Stimulated activated CD8-positive, alpha-beta memory T cell treated with anti-CD3 and anti-CD28 coated beads, Interleukin-15, amount 100 ng/mL, for 4 hours (primary cell): ENCODE measurements at places on chromosomes 3 and 15.
A peak's percentile ranks its signal among the peaks of the same experiment; 100 is the strongest.

- DNase-seq, result no peak
Measured at GRCh38 chr3:81497572-81498251, 263.7 kb downstream of the GBE1 start.

GRCh38 chr3:59817511-59817910 lies 767.7 kb upstream of the CFAP20DC start:
- no peak for DNase-seq

GRCh38 chr3:184745526-184745925 lies 33.7 kb upstream of the MAGEF1 start:
- no peak for DNase-seq

DNA sequence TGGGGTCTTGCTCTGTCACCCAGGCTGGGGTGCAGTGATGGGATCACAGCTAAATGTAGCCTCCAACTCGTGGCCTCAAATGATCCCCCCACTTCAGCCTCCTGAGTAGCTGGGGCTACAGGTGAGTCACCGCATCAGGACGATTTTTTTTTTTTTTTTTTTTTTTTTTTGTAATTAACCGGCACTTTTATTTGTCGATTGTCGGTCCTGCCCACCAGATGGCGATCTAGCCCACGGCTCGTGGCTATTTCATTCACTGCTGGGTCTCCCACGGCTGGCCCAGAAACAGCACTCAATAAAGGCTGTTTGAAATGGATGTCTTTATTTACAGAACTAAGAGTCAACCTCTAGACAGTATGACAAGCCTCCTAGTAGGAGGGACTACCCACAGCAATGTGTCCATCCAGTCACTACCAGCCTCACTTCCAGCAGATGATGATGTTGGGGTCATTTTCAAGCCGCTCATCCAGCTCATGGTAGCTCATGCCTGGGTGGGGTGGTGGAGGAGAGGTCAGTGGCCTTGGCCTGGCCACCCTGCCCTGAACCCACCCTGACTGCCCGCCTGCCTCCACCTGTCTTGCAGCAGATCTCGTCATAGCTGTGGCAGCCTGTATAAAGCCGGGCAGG lies 1.8 kb upstream of the ZMYND10 start:
- peak; percentile 63 for DNase-seq

DNA sequence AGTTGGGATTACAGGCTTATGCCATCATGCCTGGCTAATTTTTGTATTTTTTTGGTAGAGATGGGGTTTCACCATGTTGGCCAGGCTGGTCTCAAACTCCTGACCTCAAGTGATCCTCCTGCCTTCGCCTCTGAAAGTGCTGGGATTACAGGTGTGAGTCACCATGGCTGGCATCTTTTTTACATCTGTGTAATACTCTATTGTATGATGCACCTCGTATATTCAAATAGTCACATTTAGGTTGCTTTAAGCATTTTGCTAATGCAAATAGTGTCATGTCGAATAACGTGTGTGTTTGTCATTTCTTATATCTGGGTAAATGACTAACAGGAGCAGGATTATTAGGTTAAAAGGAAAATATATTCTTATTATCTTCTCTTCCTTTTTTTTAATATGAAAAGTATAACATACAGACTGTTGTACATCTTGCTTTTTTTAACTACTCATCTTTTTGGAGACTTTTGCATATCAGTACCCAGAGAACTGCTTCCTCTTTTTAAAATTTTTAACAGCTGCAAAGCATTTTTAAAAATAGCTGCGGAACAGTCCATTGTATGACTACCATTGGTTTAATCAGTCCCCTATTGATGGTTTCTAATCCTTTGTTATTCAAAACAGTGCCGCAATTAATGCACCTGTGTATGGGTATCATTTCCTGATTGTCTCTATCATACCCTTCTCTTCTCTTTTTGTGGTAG lies 13.4 kb downstream of the SCAMP5 start:
- no peak for DNase-seq

GRCh38 chr3:63202529-63202928 lies 75.6 kb upstream of the SYNPR start:
- no peak for DNase-seq

DNA sequence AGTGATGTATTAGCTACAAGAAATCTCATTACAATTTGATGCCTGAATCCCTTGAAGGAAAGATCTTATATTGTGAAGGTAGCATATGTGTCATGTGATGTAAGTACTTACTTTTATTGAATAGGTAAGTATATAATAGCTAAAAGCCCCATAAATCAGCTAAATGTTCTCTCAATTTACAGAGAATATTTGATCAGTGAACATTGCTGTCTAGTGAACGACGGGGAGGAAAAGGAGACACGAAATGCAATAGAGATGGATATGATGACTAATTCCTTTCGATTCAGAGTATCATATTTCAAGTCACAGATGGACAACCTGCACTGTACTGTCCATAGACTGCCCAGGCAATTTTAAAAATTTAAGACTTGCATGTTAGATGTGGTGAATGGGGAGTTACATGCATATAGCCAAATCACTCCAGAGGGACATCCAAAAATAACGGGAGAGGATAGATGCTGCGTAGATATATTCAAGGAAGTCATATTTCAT lies 462.1 kb upstream of the CDIN1 start:
- no peak for DNase-seq

- DNase-seq, result no peak
Measured at GRCh38 chr3:71441217-71441924, 142.2 kb downstream of the FOXP1 start.

DNA sequence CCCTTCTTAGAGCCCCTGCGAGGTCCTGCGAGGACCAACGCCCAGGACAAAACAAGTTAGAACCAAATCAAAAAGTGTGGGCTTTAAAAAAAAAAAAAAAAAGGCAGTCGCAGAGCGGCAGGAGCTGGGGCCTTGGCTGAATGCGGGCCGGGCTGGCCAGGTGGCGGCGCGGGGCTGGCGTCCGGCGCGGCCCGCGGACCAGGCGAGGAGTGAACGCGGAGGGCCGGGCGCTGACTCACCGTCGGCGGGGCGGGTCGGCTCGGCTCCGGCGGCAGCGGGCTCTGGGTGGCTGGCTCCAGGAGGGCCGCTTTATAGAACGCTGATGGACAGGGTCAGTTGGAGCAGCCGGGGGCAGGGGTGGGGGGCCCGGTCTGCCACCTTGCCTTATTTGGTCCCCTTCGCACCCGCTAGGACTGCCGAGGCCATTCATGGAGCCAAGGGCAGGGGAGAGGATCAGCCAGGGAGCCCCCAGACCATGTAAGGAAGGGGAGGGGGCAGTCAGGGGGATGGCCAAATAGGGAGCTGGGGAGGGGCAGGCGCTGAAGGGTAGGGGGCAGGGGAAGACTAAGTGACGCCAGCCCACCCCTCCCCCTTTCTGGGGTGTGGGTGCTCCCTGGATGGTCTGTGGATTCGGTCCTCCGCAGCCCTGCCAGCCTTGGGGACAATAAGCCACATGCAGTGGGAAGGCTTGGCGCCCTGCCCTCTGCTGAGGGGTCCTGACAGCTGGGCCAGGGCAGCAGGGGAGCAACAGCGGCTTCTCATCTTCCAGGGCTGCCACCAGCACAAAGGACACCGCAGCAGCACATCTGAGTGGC lies at the start of gene ACTC1:
ACTC1 (minus strand) TSS at position 283 of the 815 bp plus-strand sequence. CDS start 741 bp downstream, outside the sequence.
- DNase-seq, result no peak

DNA sequence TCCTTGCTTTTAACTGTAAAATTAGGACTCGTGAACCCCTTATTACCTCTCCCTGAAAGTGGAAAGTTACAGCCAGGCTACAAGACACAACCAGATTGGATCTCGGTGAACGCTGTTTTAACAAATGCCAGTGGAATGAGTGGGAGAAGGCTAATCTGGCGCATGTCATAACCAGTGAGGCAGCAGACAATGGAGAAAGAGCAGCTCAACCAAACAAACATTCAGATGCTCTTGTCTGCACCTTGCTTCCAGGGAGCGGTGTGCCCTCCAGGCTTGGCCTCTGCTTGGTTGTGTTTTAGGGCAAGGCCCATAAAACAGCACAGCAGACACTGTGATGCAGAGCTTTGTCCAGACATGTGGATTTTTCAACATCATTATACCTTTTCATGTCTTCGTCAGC lies 45.9 kb upstream of the ATP1B3 start:
- no peak for DNase-seq

- DNase-seq, result no peak
Measured at GRCh38 chr15:81887912-81888311, 157.9 kb downstream of the MEX3B start.

GRCh38 chr3:46454209-46454595 lies 10.5 kb downstream of the LTF start:
- no peak for DNase-seq

DNA sequence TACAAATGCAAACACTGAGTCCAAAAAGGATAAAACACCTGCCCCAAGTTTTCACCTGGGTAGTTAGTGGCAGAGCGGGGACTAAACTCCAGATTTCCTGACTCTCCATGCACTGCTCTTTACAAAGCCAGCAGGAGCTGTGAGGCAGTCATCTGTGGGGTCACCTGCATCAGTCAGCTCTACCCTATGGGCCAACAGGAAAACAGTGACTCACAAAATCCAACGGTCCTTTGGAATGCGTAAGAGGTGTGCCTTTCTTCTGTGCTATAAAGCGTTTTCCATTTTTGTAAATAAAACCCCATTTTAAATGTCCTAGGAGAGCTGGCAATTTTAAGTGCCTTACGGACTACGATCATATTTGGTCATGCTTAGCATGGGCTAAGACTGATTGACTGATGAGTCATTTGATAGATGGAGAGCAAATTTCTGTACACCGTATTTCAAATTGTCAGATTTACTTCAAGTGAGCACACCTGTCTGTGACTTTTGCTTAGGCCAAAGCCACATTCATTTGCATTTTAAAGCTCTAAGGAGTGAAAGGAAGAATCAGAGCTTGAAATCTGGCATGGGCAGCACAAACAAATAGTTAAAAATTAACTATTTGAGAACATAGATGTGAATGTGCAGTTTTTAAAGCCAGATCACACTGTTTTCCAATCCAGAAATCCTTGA lies 4.4 kb upstream of the COL8A1 start:
- DNase-seq, result no peak

GRCh38 chr3:3771094-3771493 lies 28.1 kb upstream of the LRRN1 start:
- DNase-seq, result no peak

DNA sequence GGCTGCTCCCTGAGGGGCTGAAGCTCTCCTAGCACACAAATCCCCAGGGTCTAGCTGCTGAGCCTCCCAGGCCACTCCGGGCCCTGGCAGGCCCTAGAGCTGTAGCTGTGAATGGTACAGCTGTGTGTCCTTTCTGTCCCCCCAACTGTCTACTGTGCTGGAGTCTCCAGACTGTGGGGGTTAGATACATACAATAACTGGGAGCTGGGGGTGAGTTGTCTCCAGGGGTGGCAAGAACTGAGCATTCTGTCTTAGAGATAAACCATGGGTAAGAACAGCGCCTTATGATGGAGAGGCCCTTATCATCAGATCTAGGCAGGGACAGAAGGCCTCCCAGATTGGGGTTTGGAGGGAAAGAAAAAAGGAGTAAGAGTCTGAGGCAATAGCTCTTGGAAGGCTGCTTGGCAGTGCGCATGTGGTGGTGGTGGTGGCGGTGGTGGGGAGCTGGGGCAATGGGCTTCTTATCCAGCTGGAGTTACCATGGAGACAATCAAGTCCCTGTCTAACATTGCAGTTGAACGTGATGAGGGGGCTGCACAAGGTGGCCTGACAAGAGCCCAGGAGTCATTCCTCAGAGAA lies 3.6 kb downstream of the CYB561D2 start:
- DNase-seq, result no peak

DNA sequence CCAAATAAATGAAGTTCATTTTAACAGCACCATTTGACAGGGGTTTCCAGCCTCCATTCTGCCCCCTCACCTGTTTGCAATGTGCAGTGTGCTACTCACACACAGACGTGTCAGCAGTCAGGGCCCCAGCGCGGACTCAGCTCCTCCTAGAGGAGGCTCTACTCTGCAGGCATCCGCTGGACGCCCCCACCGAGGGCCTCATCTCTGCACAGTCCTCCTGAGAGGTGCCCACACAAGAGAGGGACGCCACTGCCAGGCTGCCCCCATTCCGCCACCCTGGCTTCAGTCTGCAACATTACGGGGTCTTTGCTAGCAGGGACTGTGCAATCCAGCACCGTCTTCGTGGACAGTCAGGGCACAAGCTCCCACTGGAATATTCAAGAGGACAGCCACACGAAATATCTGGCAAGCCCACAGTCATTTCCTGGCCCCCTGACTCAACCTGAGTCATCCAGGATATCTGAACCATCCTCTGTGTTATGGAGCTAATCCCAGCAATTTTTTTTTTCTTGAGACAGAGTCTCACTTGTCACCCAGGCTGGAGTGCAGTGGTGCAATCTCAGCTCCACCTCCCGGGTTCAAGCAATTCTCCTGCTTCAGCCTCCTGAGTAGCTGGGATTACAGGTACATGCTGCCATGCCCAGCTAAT lies 255.0 kb downstream of the OCA2 start:
- DNase-seq, result no peak

- DNase-seq, result no peak
Measured at GRCh38 chr15:97652041-97652440, 308.5 kb upstream of the ARRDC4 start.

DNA sequence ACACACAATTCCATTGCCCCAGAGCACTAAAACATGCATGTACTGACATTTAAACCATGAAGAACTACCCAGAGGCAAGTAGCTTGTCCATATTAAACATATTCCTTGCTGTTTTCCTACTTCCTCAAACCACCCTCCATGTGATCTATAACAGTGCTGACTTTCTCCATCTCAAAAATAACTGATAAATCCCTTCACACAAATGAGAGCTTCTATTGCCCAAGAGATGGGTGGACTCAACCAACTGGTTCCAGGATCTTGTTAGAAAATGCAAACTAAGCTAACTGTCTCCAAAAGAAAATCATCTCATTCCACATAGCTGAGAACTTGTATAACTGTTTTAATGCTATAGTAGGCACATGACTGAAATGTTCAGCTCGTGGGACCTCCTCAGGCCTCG lies 29.6 kb downstream of the DCLK3 start:
- no peak for DNase-seq
